ENCODE measurements at places on chromosomes 11 and 22. TPM values are rescaled to one million over a fixed set of nuclear protein-coding genes. Genes with fewer than 3 reads are reported as not detected.

SNX32 gene
- 0.47 TPM for total RNA-seq

CNIH2 gene
- total RNA-seq, result 0.89 TPM

EI24 gene
- 56.8 TPM for total RNA-seq

CREBZF gene
- 39.6 TPM for total RNA-seq

CCDC73 gene
- total RNA-seq, result 0.09 TPM

LYVE1 gene
- total RNA-seq, result 95.2 TPM

EFCAB6 gene
- 5.8 TPM for total RNA-seq

HEPHL1 gene
- total RNA-seq, result not detected

Data from lower lobe of right lung (tissue), 2 donors.